Hematopoietic multipotent progenitor cell treated with erythropoietin and hydrocortisone succinate and interleukin-3 and kit ligand, for 17 days (in vitro differentiated cells): ENCODE measurements at places on chromosomes 16 and 17.

DNA sequence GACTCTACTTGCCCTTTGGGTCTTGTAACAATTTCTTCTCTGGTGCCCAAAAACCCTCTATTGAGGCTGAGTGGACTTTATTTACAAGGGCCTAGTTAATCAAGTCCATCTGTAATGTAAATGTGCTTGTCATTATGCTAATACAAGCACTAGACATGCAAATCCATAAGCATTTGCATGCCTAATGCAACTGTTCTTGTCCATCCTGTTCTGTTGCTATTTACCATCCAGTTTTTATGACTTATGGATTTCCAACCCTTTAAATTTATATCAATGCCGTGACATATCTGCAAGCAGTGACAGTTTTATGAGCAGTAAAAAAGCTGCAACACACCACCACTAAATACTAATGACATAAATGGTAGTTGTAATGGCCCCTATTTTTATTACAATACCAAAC, 33.4 kb downstream of the CBLN1 start:
- DNase-seq = no peak

GRCh38 chr17:79622776-79623175, 11.9 kb upstream of the RBFOX3 start:
- no peak for DNase-seq

DNA sequence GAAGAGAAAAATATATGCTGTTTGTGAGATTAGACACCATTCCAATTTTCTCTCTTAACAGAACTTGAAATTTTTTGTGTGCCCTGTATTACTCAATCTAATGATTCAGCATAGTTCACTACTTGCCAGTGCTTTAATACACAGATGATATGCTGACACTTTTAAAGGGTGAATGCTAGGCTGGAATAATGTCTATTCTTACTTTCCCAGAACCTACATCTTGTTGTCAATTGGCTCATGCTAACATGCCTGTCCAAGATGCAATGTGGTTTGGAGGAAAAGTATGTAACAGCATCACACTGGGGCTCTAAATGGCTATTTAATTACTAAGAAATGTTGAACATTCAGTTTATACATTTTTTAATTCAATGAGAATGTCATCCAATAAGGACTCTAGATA, 7.6 kb upstream of the MAP2K6 start:
- DNase-seq = no peak

DNA sequence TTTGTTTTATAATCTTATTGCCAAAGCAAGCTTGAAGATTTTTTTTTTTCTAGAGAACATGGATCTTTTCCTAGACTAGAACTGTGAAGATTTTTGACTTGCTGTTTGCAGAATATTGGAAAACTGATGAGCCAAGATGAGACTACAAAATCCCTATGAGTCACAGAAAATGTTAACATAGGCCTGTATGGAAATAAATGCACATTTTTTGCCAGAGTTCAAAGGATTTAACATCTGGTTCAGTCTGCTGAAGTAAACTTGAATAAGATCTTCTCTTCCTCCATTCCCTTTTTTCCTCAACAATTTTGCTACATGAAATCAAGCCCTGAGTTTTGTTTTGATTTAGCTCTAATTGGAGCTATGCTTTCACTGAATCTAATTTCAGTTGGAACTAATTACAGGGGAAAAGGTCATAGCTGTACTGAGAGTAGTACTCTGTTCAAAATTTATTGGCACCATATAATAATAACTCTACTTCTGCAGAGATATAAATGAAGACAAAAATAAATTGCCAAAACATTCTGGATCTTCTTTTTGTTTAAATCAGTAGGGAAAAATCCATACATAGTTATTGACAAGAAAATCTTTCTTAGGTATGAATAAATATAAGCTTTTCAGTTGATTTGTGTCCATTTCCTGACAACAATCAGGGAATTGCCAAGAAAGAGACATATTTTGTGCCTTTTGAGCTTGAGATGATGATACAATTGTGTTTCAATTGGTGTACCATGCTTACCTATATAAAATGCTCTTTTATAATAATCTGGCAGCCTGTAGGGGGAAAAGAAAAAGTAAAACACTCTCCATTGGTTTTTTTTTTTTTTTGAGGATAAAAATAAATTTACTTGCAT, 387.5 kb upstream of the GOT2 start:
- no peak for DNase-seq

DNA sequence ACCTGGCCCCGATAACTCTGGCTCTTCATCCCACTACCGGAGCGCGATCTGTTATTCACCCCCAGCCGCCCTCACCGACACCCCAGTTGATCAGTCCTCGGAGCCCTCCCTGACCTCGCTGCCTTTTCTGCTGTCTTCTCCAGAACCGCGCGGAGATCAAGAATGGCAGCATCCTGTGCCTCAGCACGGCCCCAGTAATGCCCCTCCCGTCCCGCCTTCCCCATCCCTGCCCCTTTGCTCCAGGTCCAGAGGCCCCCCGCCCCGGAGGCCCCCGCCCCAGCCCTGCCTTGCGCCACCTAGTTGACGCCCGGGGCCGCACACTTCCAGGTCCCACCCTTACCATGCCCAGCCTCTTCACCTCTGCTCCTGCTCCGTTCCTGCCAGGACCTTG, 872 bp downstream of the ELMO3 start:
- no peak for DNase-seq

DNA sequence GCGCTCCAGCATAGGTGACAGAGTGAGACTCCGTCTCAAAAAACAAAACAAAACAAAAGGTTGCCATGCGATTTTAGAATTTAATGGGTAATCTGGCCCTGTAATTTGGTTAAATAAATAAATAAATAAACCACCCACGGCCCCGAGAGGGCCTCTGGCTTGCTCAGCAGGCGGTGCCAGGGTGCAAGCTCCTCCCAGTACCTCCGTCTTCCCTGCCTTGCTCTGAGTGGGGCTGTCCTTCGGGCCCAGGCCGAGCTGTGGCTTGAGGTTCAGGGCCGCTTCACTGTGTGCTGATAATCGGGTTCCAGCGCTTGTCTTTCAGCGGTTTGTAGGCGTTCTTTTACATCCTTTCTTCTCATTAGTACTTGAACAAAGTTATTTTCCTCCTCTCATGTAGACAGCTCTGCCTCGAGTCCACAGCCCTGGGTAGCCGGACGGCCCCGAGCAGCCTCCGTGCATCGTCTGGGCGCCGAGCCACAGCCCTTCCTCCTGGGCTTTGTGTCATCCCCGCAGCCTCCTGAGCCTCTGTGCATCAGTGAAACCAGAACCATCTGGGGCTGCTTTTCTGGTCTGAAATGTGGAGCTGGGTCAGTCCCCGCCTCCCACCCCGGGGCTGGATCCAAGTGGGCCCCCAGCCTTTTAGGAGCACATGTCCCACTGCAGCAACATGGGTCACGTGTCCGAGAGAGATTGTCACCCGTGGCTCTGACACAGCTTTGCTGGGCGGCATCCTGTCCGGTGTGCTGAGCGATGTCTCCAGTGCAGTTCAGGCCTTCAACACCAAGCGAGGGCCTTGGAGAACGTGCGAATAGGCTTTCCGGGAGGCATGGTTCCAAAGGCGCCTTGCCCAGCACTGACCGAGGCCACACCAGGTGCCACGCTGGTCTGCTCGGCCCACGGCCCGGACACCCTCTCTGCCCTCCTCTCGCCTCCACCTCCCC, 157.4 kb upstream of the CHMP6 start:
- no peak for DNase-seq

DNA sequence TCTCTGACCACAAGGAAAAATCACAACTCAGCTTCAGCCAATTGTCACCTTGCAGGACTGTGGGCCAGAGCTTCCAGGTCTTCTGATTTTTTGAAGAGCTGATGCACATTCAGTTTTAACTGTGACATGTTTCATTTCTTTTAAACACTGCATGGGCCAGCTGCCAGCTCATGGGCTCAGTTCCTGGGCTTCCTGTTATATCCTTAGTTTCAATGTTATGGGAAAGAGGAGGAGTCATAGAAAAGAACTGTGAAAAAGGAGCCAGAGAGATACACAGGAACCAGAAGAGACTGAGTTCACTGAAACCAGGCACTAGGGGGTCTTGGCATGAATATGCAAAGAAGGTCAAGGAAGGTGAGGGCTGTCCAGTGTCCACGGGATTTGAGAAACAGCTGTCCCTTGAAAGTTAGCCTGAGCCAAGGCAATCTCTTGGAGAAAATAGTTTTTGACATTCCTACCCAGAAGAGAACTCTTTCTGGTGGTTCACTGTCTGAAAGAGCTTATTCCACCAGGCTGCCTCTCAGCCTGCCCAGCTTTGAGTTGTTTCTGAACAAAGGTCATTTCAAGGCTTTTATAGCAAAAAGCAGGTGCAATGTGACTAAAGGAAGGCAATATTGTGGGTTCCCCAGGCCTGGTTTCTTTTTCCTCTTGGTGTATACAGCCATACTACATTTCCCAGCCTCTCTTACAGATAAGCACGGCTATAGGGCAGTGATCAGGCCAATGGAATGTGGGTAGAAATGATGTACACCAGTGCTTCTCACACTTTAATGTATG, 10.5 kb downstream of the PDILT start:
- no peak for DNase-seq

GRCh38 chr16:72131036-72131435, 37.4 kb downstream of the DHX38 start:
- DNase-seq = no peak

- DNase-seq = no peak
Observed at GRCh38 chr17:31318851-31319661, 2.4 kb downstream of the EVI2A start.

DNA sequence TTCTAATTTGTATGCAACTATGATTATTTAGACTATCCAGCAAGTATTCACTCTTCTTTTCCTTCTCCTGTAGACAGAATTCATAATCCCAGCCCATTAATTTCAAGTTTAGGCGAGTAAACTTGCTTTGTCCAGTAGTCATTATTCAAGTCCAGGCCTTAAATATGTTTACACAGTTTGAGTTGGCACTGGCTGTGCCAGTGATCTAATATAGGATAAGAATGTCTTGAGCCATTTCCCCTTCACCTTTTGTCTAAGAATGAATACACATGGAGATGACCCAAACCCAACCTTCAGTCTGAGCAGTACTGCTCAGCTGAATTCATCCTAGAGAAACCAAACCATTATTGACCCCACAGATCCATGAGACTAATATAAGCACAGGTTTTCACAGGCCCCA, 930.4 kb upstream of the CDH8 start:
- DNase-seq = no peak

DNA sequence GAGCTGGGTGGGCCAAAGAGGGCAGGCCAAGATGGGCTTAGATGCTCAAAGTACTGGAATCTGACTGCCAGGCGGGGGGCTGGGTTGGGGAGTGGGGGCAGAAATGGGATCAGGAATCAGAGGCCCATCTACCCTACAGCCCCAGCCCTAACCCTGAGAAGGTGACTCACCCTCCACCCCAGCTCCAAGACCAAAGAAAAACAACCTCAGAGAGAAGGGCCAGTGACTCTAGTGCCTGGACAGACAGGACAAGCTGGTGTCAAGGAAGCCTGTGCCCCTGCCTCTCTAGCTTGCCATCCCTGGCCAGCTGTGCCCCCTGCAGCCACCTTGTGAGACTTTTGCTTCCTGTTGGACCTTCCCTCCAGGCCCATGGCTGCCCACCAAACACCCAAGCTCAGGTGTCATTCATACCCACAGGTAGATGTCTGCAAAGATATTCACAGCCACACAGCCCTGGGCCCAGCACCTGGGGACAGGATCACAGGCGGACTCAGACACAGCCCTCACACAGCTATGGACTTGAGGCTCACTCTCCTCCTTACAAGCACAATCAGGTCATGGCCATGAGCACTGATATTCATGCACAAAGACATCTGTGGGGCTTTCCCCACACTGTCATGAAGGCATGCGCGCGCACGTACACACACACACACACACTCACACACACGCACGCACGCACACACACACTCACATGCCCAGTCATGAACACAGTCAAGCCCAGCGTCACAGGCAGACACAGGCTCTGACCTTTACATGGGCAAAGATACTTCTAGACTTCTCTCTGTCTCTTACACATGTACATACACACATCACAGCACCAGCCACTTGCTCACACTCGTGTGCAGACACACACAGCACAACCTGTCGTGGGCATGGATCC, 2.8 kb downstream of the WNT3 start:
- no peak for DNase-seq

DNA sequence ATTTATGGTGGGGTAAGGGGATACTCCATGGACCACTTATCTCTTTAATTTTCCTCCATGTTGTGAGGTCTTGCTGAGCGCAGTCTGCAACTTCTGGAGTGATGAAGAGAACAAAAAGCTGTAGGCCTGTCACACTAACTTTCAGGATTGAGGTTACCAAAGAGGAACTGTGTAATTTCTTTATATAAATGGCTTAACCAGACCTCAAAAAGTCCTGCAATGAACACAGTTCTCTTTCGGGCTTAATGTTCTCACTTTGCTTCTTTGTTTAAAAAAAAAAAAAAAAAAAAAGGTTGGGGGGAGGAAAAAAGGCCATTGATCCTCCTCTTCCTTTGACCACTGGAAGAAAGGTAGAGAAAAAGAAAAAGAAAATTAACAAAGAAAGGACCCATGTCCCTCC, 86.8 kb upstream of the SOX9 start:
- no peak for DNase-seq

DNA sequence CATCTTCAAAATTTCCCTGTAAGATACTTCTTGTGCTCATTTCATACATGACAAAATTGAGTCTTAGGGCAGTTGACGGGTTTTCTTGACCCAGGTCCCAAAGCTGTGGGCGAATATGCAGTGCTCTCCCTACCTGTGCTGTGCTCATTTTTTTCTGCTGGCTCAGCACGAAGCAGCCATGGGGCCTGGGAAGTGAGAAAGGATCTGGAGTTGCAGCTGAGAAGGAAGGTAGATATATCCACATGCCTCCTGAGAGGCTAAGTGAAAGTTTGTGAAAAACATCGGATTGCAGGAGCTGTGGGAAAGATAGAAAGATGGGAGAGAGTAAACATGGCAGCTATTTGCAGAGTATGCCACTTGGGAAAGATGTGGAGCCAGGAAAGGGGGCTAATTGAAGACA, 42.9 kb upstream of the MON1B start:
- no peak for DNase-seq

GRCh38 chr16:89409161-89409711, 81.1 kb downstream of the ANKRD11 start:
- no peak for DNase-seq

- no peak for DNase-seq
Observed at GRCh38 chr16:65314627-65315008, 192.8 kb upstream of the CDH11 start.

- no peak for DNase-seq
Observed at GRCh38 chr16:29760567-29761279, 14.9 kb upstream of the C16orf54 start.

DNA sequence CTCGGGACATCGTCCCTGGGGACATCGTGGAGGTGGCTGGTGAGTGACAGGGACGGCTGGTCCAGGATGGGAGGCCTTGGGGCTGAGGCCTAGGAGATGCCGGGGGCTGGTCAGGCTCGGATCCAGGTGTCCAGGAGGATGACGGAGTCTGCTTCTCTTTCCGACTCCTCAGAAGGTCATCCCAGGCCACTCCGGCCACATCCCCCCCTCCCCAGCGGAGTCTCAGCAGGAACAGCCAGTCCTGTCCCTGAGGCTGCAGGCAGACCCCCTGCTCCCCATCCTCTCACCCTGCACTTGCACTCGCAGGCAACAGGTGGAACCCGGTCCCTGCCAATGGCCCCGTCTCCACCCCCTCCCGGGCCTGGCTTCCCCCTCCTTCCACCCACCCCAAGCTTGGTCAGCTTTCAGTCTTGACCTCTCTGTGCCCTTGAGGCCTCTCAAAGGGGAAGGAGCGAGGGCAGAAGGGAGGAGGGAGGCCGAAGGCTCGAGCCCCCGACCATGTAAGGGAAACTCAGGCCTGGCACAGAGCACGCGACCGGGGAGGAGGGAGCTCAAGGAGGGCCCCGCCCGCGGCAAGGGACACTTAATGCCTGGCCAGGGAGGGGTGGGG, 4.4 kb downstream of the ATP2A1 start:
- no peak for DNase-seq
